ENCODE measurements at places on chromosomes 1 and 21.

DNA sequence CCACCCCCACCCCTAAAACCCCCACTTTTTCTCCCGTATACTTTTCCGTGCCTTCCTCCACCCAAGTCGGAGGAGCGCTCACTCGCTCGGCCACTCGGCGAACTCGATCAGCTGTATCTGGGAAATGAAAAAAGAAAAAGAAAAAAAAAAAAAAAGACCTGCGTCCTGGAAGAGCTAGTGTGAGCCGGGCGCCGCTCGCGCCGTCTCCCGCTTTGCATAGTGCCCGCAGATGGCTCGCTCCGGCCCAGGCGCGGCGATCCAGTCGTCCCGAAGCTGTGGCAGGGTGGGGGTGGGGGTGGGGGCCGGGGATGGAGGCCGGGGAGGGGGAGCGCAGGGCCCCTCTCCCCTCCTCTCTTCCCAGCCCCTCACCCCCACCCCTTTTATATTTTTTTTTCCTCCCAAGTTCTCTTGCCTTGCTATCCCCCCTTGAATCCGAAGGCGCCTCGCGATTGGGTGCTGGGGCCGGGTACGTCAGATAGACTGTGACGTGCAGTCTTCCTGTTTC is 299 bp upstream of the PROX1 start:
- DNase-seq = peak; percentile 69

GRCh38 chr1:151604291-151604690 is 7.6 kb upstream of the SNX27 start:
- DNase-seq = no peak

- no peak for DNase-seq
Observed at GRCh38 chr1:156755527-156755950, 4.1 kb upstream of the HDGF start.

DNA sequence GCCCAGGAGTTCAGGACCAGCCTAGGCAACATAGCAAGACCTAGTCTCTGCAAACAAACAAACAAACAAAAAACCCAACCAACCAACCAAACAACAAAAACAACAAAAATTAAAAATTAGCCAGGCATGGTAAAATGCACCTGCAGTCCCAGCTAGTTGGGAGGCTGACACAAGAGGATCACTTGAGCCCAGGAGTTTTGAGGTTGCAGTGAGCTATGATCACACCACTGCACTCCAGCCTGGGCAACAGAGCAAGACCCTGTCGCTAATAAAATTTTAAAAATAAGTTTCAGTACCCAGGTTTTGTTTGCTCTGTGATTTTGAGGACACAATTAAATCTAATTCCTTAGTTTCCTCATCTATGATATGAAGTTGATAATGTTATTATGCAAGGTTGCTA is 201.3 kb downstream of the SLC45A1 start:
- no peak for DNase-seq

DNA sequence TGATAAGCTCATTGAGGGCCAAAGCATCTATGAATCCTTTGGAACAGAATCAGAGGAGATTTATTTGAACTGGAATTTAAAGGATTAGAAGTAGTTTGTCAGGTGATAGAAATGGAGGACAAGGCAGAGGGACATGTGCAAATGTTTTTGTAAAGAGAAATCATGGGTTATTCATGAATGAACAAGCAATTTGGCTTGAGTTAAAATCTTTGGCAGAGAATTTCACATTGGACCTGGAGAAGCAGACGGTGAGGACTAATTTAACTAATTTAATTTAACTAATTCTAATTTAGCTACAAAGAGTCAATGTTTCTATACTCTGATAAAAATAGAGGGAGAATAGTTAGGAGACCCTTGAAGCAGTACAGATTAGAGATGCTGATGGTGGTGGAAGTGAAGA is 36.3 kb downstream of the SNX7 start:
- DNase-seq = no peak

- no peak for DNase-seq
Observed at GRCh38 chr1:206709322-206709721, 24.6 kb downstream of the MAPKAPK2 start.

GRCh38 chr21:45104560-45104959 is 30.2 kb downstream of the ADARB1 start:
- DNase-seq = peak; percentile 43

GRCh38 chr1:62401034-62401760 is 35.7 kb upstream of the USP1 start:
- no peak for DNase-seq

GRCh38 chr21:38126666-38127303 is 130.0 kb upstream of the KCNJ15 start:
- peak; percentile 75 for DNase-seq

- DNase-seq = no peak
Observed at GRCh38 chr21:19510057-19510456, 1106.5 kb upstream of the TMPRSS15 start.

- DNase-seq = no peak
Observed at GRCh38 chr1:14037101-14037847, 337.3 kb downstream of the PRDM2 start.

- DNase-seq = no peak
Observed at GRCh38 chr1:91578320-91579109, 77.9 kb downstream of the CDC7 start.

GRCh38 chr21:43701936-43702784 is 16.8 kb upstream of the PDXK start:
- no peak for DNase-seq

DNA sequence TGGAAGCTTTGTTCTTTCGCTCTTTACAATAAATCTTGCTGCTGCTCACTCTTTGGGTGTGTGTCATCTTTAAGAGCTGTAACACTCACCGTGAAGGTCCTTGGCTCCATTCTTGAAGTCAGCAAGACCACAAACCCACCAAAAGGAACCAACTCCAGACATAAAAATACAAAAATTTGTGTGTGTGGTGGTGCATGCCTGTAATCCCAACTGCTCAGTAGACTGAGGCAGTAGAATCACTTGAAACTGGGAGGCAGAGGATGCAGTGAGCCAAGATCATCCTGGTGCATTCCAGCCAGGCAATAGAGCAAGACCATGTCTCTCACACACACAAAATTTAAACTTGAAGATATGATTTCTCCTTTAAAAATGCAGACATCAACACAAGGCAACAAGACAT is 1431.7 kb upstream of the B3GALT2 start:
- DNase-seq = no peak

DNA sequence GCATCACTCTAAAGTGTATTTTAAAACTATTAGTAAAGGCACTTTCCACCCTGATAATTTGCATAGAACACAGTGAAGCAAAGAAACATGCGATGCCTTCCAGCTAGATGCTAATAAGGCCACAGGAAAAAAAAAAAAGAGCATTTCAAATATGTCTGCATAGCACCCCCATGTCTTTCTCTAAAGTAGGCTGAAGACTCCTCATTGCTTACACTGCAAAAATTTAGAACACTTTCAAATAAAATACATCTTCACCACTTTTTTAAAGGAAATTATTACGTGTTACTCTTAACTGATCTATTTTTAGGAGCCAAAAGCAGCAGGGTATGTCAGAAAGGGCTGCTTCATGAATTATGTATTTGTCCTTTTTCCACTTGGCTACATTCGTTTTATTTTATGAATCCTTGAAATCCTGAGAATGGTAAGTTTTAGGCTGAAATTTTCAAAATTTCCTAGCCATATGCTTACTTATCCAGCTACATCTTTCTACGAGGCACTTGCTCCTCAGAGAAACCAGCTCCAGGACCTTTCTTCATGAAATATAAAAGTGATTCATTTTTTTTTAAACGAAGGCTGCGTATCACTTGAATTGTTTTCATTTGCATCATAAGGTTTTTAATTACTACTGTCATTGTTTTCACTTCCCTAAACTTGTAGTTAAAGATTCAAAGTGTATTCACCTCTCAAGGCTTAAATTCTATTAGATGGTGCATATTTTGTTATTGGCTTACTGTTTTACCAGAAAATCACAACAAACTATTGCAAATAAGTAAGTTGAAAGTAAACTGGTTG is 513.0 kb downstream of the PTPRC start:
- no peak for DNase-seq
